ENCODE measurements at places on chromosomes 6 and 20. TPM values are rescaled to one million over a fixed set of nuclear protein-coding genes. Genes with fewer than 3 reads are reported as not detected.

GRCh38 chr20:38897267-38897666 lies 28.9 kb upstream of the FAM83D start:
- peaks cover 5% of the 10 kb centered on the region for H3K4me1 ChIP-seq
- H3K27me3 ChIP-seq, result peaks cover 90% of the 10 kb centered on the region
- no peak overlapping the region for H3K27ac ChIP-seq
- no peak for DNase-seq
- H3K4me3 ChIP-seq, result no peak overlapping the region

The C6orf163 gene
- 10.0 TPM for total RNA-seq

- no peaks in the 10 kb centered on the region for H3K27me3 ChIP-seq
- H3K36me3 ChIP-seq, result peaks cover 29% of the 10 kb centered on the region
Observed at GRCh38 chr6:43604174-43604573, 24.9 kb downstream of the GTPBP2 start.

- no peaks in the 10 kb centered on the region for H3K36me3 ChIP-seq
- no peak overlapping the region for H3K27ac ChIP-seq
- no peak for DNase-seq
- peaks cover 32% of the 10 kb centered on the region for H3K27me3 ChIP-seq
- H3K4me1 ChIP-seq, result peaks cover 2% of the 10 kb centered on the region
Observed at GRCh38 chr20:953742-954141, 37.6 kb upstream of the ANGPT4 start.

The AIF1 gene
- 5.1 TPM for total RNA-seq

The POM121L2 gene
- total RNA-seq, result 0.07 TPM

The MARCKS gene
- 174 TPM for total RNA-seq

- H3K36me3 ChIP-seq, result peaks cover 7% of the 10 kb centered on the region
- peak overlapping the region; percentile 72 for H3K27ac ChIP-seq
- no peaks in the 10 kb centered on the region for H3K27me3 ChIP-seq
- peaks cover 54% of the 10 kb centered on the region for H3K4me1 ChIP-seq
- DNase-seq, result no peak
Observed at GRCh38 chr6:167570460-167571400, 245.8 kb downstream of the TTLL2 start.
